ENCODE measurements at places on chromosomes 13 and 19. TPM values are rescaled to one million over a fixed set of nuclear protein-coding genes. Genes with fewer than 3 reads are reported as not detected.
A peak's percentile ranks its signal among the peaks of the same experiment; 100 is the strongest.

CCDC70 gene
- not detected for total RNA-seq

DNA sequence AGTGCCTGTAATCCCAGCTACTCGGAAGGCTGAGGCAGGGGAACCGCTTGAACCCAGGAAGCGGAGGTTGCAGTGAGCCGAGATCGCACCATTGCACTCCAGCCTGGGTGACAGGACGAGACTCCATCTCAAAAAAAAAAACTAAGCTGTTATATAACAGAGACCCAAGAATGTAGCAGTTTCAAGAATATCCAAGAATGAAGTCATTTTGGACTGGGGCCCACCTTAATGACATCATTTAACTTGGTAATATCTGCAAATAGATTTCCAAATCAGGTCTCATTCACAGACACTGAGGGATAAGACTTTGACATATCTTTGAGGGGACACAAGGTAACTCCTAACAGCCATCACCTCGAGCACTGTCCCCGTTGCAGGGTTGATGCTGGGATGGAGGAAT lies 36.5 kb upstream of the MRI1 start:
- H3K27ac ChIP-seq: no peak overlapping the region
- no peaks in the 10 kb centered on the region for H3K36me3 ChIP-seq
- H3K4me3 ChIP-seq: no peak overlapping the region
- no peaks in the 10 kb centered on the region for H3K27me3 ChIP-seq
- H3K4me1 ChIP-seq: peaks cover 23% of the 10 kb centered on the region
- DNase-seq: no peak

DNA sequence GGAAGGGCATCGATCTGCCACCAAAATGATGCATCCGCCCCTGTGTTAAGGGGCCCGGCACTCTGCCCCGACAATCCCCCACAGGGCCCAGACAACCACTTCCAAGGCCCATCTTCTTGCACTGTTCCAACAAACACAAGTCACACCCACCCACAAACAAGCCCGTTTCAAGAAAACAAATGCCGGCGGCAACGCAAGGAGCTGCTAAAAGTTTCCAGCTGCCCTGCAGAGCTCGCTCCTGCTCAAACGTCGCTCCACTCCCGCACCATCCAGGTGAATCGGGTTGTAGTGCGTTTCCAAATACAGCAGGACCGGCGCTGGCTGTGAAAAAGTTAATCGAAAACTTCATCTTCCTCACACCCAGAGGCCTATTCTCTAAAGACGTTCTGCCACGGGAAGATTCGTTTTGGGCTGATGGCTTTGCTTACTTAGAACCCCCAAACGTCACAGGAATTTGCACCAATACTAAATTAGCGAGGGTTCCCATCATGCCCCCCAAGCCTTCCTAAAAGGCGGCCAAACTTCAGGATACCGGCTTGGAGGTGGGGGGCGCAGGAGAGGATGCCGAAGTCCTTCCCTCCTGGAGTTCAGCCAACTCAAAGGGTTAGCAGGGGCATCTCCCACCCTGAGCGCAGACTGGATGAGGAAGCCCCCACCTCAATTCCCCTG lies 107.4 kb upstream of the DOCK9 start:
- H3K4me3 ChIP-seq: peak overlapping the region; percentile 82
- H3K4me1 ChIP-seq: peaks cover 35% of the 10 kb centered on the region
- peak overlapping the region; percentile 73 for H3K27ac ChIP-seq
- DNase-seq: peak; percentile 29

KIR2DL1 gene
- total RNA-seq: not detected

TSKS gene
- 0.72 TPM for total RNA-seq

GRCh38 chr19:50818859-50819472 lies 4.6 kb downstream of the KLK1 start:
- H3K4me3 ChIP-seq: peak overlapping the region; percentile 67
- DNase-seq: no peak
- no peak overlapping the region for H3K27ac ChIP-seq
- no peaks in the 10 kb centered on the region for H3K36me3 ChIP-seq
- peaks cover 43% of the 10 kb centered on the region for H3K4me1 ChIP-seq
- peaks cover 65% of the 10 kb centered on the region for H3K27me3 ChIP-seq

- H3K4me3 ChIP-seq: no peak overlapping the region
- DNase-seq: no peak
- no peaks in the 10 kb centered on the region for H3K27me3 ChIP-seq
- H3K36me3 ChIP-seq: no peaks in the 10 kb centered on the region
- H3K27ac ChIP-seq: no peak overlapping the region
Measured at GRCh38 chr13:61770681-61771080, 355.0 kb upstream of the PCDH20 start.

MBD3L2 gene
- total RNA-seq: not detected

GRCh38 chr19:4319067-4319718 lies 14.8 kb downstream of the FSD1 start:
- H3K27ac ChIP-seq: no peak overlapping the region
- H3K27me3 ChIP-seq: no peaks in the 10 kb centered on the region
- no peaks in the 10 kb centered on the region for H3K4me1 ChIP-seq
- H3K4me3 ChIP-seq: no peak overlapping the region
- DNase-seq: no peak

- H3K4me1 ChIP-seq: no peaks in the 10 kb centered on the region
- H3K27me3 ChIP-seq: no peaks in the 10 kb centered on the region
- peaks cover 14% of the 10 kb centered on the region for H3K36me3 ChIP-seq
Measured at GRCh38 chr19:24166055-24166454, 79.1 kb downstream of the ZNF254 start.

GRCh38 chr19:10637894-10638293 lies 12.5 kb downstream of the SLC44A2 start:
- peaks cover 6% of the 10 kb centered on the region for H3K4me1 ChIP-seq
- DNase-seq: no peak
- no peaks in the 10 kb centered on the region for H3K27me3 ChIP-seq
- peaks cover 39% of the 10 kb centered on the region for H3K36me3 ChIP-seq
- H3K4me3 ChIP-seq: no peak overlapping the region
- no peak overlapping the region for H3K27ac ChIP-seq

GRCh38 chr13:112715715-112716460 lies 26.1 kb downstream of the ATP11A start:
- no peaks in the 10 kb centered on the region for H3K27me3 ChIP-seq
- H3K4me3 ChIP-seq: no peak overlapping the region

GRCh38 chr19:3024870-3025548 lies 4.1 kb downstream of the TLE2 start:
- H3K36me3 ChIP-seq: no peaks in the 10 kb centered on the region
- H3K27me3 ChIP-seq: no peaks in the 10 kb centered on the region
- H3K27ac ChIP-seq: no peak overlapping the region
- DNase-seq: peak; percentile 44
- H3K4me1 ChIP-seq: peaks cover 30% of the 10 kb centered on the region

GRCh38 chr19:52200044-52200443 lies 10.2 kb downstream of the PPP2R1A start:
- peaks cover 46% of the 10 kb centered on the region for H3K4me1 ChIP-seq
- H3K27ac ChIP-seq: no peak overlapping the region
- no peak overlapping the region for H3K4me3 ChIP-seq
- no peaks in the 10 kb centered on the region for H3K27me3 ChIP-seq
- DNase-seq: no peak

TUBA3C gene
- not detected for total RNA-seq

NAPSA gene
- total RNA-seq: 40.2 TPM

DNA sequence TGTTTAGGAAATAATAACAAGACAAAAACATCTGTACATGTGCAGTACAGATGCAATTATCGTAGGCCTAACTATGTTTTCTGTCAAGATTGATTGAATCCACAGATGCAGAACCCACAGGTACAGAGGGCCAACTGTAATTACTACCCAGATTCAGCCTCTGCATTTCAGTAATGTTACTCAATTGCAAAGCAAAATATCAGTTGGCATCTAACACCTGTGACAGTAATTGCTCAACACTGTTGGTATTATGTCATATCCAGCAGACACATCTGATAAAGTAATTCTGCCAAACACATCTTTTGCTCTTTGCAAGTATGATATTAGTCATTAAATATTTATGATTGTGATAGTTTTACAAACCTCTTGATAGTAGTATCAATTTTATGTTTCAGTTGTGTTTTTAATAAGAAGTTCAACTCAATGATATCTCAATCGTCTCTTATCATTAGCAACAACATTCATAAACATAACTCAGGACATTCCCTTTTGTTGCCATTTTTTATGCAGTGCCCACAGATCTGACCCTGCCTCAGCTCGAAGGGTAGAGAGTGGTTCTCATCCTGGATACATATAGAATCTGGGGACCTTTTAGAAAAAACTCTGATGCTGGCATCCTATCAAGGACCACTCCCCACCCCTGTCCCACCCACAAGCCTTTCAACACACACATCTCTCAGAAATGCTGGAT lies 104.7 kb downstream of the MYCBP2 start:
- peaks cover 29% of the 10 kb centered on the region for H3K36me3 ChIP-seq
- no peaks in the 10 kb centered on the region for H3K27me3 ChIP-seq
- no peak overlapping the region for H3K4me3 ChIP-seq
- no peak overlapping the region for H3K27ac ChIP-seq
- no peak for DNase-seq
- peaks cover 26% of the 10 kb centered on the region for H3K4me1 ChIP-seq

DNA sequence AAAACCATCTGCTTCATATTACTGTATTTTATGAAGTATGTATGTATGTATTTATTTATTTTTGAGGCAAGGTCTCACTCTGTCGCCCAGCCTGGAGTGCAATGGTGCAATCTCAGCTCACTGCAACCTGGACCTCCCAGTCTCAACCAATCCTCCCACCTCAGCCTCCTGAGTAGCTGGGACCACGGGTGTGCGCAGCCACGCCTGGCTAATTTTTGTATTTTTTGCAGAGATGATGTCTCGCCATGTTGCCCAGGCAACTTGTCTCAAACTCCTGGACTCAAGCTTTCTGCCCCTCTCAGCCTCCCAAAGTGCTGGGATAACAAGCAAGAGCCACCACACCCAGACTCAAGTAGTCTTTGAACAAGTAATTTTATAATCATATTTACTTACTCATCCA lies 5.5 kb downstream of the KATNAL1 start:
- DNase-seq: no peak
- no peak overlapping the region for H3K4me3 ChIP-seq
- H3K27ac ChIP-seq: no peak overlapping the region
- H3K4me1 ChIP-seq: peaks cover 10% of the 10 kb centered on the region
- H3K36me3 ChIP-seq: no peaks in the 10 kb centered on the region

DNA sequence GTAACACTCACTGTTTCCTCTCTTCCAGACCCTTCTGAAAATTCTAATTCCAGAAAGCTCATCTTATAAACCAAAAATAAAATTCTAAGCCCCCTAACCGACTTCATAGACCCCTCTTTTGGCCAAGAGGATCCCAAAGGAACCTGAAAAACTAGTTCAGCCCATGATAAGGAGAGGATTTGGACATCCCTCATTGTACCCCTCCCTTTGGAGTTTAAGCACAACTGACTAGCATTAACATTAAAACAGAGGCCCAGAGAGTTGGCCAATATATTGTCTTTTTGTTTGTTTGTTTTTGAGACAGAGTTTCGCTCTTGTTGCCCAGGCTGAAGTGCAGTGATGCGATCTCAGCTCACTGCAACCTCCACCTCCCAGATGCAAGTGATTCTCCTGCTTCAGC lies 34.2 kb upstream of the MUC16 start:
- no peak overlapping the region for H3K27ac ChIP-seq
- no peaks in the 10 kb centered on the region for H3K36me3 ChIP-seq
- no peaks in the 10 kb centered on the region for H3K4me1 ChIP-seq
- DNase-seq: no peak

DNA sequence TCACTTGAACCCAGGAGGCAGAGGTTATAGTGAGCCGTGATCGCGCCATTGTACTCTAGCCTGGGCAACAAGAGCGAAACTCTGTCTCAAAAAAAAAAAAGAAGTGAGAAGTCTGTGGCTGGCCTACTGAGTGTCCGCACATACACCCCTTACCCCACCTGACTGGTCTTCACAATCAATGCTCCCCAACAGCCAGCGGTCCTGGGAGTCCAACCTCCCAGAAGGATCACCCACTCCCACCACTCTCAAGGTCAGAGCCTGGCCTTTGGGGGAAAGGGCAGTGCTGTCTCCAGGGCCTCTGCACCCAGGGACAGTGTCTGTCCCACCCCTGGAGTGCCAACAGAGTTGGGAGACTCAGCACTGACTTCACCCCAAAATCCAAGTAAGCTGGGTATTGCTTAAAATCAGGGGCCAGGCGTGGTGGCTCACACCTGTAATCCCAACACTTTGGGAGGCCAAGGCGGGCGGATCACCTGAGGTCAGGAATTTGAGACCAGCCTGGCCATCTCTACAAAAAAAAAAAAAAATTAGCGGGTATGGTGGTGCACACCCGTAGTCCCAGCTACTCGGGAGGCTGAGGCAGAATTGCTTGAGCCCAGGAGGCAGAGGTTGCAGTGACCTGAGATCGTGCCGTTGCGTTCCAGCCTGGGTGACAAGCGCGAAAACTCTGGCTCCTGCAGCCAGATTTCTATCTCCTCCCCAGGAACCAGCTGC lies 2.3 kb upstream of the CD320 start:
- no peak for DNase-seq
- H3K4me1 ChIP-seq: peaks cover 35% of the 10 kb centered on the region
- no peaks in the 10 kb centered on the region for H3K27me3 ChIP-seq
- H3K4me3 ChIP-seq: no peak overlapping the region
- no peak overlapping the region for H3K27ac ChIP-seq
- peaks cover 27% of the 10 kb centered on the region for H3K36me3 ChIP-seq

- H3K4me1 ChIP-seq: peaks cover 59% of the 10 kb centered on the region
- no peak for DNase-seq
- peaks cover 44% of the 10 kb centered on the region for H3K36me3 ChIP-seq
Measured at GRCh38 chr19:44747739-44748425, 626 bp upstream of the BCL3 start.

TBXA2R gene
- 0.41 TPM for total RNA-seq
